ENCODE measurements at places on chromosomes 4 and X.

- peaks cover 6% of the 10 kb centered on the region for H3K27me3 ChIP-seq
- no peak overlapping the region for H3K4me3 ChIP-seq
- DNase-seq, result no peak
- H3K27ac ChIP-seq, result no peak overlapping the region
- H3K4me1 ChIP-seq, result no peaks in the 10 kb centered on the region
- H3K36me3 ChIP-seq, result no peaks in the 10 kb centered on the region
Measured at GRCh38 chr4:163071308-163071707, 95.4 kb downstream of the NAF1 start.

DNA sequence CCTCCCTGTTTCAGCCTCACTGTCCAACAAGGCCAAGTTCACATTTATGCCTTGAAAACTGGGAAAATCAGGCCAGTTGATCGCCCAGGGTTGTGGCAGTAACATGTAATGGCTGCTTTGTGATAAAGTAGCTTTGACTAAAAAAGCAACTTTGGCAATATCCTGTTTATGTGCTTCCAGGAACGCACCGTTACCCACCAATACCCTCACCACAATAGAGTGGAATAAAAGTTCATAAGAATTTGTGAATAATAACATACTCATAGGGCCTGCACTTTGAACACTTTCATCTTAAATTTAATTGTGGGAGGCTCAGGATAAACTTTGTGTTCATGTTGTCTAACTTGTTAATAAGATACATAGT, 80.7 kb upstream of the MAML3 start:
- peak overlapping the region; percentile 32 for H3K4me3 ChIP-seq
- H3K4me1 ChIP-seq, result peaks cover 25% of the 10 kb centered on the region
- peak overlapping the region; percentile 67 for H3K27ac ChIP-seq

- H3K27me3 ChIP-seq, result peaks cover 23% of the 10 kb centered on the region
- peaks cover 22% of the 10 kb centered on the region for H3K4me1 ChIP-seq
- DNase-seq, result peak; percentile 50
Measured at GRCh38 chr4:151407466-151408379, 1.3 kb upstream of the FHIP1A start.

DNA sequence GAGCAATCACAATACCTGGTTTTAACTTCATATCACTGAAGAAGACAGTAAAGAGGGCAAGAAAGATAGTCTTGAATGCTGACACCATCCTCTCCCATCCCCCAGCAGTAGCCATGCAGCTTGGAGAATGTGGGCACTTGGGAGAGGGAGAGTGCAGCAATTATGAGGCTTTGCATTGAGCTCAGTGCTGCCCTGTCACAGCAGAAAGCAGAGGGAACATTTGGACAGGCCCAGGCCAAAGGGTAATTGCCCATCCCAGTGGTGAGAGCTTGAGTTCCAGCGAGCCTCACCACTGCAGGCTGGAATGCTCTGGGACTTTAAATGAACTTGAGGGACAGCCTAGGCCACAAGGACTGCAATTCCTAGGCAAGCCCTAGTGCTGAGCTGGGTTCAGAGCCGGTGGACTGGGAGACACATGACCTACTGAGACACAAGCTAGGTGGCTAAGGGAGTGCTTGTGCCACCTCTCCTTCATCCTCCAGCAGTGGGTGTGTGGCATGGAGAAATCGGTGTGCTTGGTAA, 36.3 kb downstream of the CORIN start:
- no peak overlapping the region for H3K27ac ChIP-seq
- H3K4me1 ChIP-seq, result no peaks in the 10 kb centered on the region
- H3K27me3 ChIP-seq, result peaks cover 3% of the 10 kb centered on the region
- DNase-seq, result no peak
- H3K4me3 ChIP-seq, result no peak overlapping the region

DNA sequence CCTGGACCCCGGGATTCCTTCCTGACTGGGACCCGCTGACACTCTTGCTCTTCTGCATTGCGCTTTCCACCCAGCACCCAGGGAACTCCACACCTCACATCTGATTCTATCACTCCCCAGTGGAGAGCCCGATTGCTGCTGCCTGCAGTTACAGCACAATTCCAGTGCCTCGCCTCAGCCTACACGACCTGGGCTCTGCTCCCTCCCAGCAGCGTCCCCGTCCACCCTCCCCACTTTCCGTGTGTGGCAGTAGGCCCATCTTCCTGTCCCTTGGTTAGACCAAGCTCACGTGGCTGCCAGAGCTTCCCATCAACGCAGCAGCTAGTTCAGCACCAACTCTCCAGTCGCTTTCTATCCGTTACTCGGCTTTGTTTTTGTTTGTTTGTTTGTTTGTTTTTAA, 66.6 kb upstream of the SORBS2 start:
- H3K4me3 ChIP-seq, result no peak overlapping the region
- H3K4me1 ChIP-seq, result no peaks in the 10 kb centered on the region
- H3K27ac ChIP-seq, result no peak overlapping the region
- H3K36me3 ChIP-seq, result no peaks in the 10 kb centered on the region
- H3K27me3 ChIP-seq, result peaks cover 10% of the 10 kb centered on the region

DNA sequence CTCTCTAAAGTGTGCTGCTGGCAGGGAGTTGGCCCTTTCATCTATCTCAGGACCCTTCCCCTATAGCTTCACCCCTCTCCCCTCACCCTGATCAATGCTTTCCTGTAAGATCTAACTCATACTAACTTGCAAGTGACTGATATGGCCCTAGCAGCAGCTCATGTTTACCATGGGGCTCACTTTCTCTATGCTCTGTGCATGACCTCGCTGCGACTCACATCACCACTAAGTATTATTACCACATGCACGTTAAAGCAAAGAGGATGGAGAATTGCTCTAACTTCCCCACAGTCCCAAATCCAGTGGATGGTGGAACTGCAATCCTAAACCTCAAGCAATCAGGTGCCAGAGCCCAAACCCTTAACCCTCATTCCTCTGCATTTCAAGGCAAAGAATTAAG, 626.6 kb downstream of the MID1IP1 start:
- peaks cover 16% of the 10 kb centered on the region for H3K36me3 ChIP-seq
- no peaks in the 10 kb centered on the region for H3K27me3 ChIP-seq
- DNase-seq, result peak; percentile 37
- H3K27ac ChIP-seq, result peak overlapping the region; percentile 97
- peak overlapping the region; percentile 43 for H3K4me3 ChIP-seq

DNA sequence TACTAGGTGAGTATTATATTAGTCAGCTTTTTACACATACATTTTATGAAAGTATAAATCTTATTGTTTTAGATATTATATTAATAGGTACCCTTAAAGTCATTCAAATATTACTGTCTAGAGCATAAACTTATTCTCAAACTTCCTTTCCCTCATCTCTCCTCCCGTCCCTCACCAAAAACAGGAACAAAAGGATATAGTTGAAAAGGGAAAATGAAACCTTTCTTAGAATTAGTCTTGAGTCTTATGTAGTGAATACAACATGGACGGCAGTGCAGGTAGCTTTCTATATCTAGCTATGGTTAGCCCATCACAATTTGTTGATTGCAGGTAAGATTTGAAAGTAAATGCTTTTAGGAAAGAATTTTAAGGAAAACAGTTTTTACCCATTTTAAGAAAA, 65.6 kb downstream of the RBPJ start:
- no peak overlapping the region for H3K4me3 ChIP-seq
- no peak overlapping the region for H3K27ac ChIP-seq
- no peaks in the 10 kb centered on the region for H3K27me3 ChIP-seq
- H3K36me3 ChIP-seq, result peaks cover 50% of the 10 kb centered on the region
- no peak for DNase-seq

- DNase-seq, result no peak
- H3K4me1 ChIP-seq, result no peaks in the 10 kb centered on the region
- no peak overlapping the region for H3K27ac ChIP-seq
Measured at GRCh38 chrX:131393426-131393825, 104.3 kb upstream of the IGSF1 start.

Data from activated naive CD8-positive, alpha-beta T cell treated with anti-CD3 and anti-CD28 coated beads, Interleukin-2, amount 50 U/mL, for 24 hours (primary cell).